ENCODE measurements at places on chromosomes 11 and 22. TPM values are rescaled to one million over a fixed set of nuclear protein-coding genes. Genes with fewer than 3 reads are reported as not detected.

PLEKHB1 gene
- 16.5 TPM for polyA plus RNA-seq

TCN2 gene
- 25.8 TPM for polyA plus RNA-seq

NAT10 gene
- 56.0 TPM for polyA plus RNA-seq

PLAAT4 gene
- 12.7 TPM for polyA plus RNA-seq

MRPL49 gene
- polyA plus RNA-seq = 56.8 TPM

H19 gene
- 8,071 TPM for polyA plus RNA-seq

HORMAD2 gene
- polyA plus RNA-seq = not detected

ADORA2A gene
- 5.1 TPM for polyA plus RNA-seq
